ENCODE measurements at places on chromosomes 6 and 20.

DNA sequence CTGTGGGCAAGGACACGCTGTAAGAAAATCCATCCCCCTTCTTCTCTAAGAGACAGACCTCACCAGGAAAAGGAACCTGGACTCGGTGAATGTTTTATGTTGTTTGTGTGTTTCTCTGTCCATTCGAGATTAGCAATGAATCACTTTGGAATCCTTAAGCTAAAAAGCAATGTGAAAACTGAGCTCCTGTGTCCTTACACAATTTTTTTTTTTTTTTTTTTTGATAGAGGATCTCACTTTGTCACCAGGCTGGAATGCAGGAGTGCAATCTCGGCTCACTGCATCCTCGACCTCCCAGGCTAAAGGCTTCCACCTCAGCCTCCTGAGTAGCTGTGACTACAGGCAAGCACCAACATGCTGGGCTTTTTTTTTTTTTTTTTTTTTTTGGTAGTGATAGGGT is 32.1 kb downstream of the BFSP1 start:
- no peak for DNase-seq

DNA sequence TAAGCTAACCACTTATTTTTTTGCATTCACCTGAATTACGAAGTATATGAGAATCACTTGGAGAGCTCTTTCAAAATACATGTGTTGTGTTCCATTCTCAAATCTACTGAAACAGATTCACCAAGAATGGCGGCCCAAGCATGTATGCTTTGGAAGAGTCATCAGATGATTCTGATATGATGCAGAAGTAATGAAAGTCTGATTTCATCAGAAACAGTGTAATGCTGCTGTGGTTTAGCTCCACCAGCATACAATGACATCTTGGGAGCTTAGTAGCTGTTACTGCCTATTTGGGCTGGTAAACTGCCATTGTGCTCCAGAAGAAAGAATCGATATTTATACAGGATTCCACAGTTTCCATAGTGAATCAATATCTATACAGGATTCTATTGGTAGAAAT is 52.9 kb downstream of the UBR2 start:
- DNase-seq, result no peak

- peak; percentile 62 for DNase-seq
Observed at GRCh38 chr6:105036351-105036750, 79.4 kb downstream of the LIN28B start.

- no peak for DNase-seq
Observed at GRCh38 chr6:148426317-148426977, 83.8 kb downstream of the SASH1 start.
